ENCODE measurements at places on chromosomes 1 and 21.

DNA sequence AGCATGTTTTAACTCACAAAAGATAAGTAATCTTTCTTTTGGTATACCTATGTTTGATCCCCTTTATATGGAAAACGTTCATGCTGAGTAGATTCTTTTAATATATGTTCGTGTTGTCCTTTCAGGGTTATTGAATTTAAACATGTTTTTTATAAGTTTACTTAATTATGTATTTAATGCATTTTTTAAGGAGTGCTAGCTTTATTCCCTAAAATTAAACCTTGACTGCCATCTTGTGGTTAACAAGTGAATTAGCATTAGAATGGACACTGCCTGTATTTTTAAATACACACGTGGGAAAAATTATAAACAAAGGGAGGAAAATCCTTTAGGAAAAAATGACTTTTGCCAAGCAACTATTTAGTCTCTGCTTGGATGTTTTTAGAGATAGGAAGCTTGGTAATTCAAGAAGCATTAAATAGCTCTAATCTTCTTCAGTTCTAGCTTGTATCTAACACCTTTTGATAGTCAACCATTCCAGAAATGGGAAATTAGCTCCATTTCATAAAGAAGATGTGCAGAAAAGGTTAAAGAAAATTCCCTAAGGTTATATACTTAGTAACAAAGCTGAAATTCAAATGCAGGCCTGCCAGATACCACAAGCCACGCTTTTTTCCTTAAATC is 43.0 kb downstream of the UBE2U start:
- DNase-seq: peak; percentile 66

- DNase-seq: peak; percentile 69
Observed at GRCh38 chr1:161727256-161727924, 6.0 kb downstream of the FCRLB start.

DNA sequence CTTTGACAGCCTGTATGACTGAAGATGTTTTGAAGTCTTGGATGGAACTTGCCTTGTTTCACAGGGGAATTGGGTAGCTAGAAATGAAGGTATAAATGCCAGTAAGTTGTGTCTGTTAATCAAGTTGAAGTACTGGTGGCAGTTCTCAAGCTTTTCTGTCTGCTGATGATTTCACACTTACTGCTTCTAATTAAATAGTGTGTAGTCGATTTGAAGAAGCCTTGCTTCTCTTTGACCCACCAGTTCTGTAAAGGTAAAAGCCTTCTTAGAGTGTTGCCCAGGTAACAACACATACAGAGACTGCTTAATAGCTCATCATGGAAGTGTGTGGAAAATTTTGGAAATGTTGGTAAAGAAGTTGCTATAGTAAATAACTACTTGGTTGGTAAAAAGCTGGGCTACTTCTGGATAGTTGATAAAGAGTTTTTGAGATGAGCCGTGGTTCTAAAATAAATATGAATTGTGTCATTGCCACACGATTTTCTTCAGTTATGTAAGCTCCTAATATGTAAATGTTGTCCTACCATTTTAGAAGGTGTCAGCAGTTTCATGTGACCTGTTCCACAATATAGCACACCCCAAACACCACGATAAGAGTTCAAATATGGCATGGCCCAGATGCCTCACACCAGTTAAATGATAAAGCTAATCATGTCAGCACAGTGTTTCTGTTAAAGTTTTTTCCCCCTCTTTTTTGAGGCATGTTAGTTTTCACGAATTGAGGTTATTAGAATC is 7.4 kb downstream of the RABGAP1L start:
- DNase-seq: no peak

DNA sequence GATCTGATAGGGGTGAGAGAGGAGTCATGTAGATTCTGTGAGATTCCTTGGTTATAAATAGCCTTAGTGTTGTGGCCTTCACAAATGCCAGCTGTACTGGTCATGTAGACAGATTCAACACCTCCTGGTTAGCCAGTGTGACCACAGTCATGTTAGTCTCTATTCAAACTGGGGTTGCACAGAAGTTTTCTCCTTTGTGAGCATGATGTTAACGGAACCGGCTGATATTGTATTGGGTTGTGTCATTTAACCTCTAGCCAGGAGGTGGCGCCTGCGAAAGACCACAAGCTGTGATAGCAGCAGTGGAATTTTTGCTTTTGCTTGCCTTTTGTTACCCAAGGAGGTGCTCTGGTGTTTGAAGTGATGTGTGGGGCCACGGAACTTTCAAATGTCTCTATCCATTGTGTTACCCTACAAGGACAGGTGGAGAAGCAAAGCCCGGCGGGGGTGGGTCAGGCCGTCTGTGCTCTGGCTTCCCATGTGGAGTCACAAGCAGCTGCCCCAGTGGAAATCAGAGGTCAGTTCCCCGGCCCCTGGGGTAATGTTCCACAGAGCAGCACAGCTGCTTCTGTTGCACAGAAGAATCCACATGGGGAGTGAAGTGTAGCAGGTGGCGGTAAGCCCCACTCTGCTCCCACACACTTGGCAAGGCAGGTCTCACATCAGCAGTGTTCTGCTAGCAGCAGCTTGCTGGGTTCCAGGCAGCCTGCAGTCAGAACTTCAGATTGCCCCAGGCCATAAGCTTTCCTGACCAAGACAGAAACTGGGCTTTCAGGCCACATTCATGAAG is 112.6 kb downstream of the ADAMTS1 start:
- peak; percentile 68 for DNase-seq

DNA sequence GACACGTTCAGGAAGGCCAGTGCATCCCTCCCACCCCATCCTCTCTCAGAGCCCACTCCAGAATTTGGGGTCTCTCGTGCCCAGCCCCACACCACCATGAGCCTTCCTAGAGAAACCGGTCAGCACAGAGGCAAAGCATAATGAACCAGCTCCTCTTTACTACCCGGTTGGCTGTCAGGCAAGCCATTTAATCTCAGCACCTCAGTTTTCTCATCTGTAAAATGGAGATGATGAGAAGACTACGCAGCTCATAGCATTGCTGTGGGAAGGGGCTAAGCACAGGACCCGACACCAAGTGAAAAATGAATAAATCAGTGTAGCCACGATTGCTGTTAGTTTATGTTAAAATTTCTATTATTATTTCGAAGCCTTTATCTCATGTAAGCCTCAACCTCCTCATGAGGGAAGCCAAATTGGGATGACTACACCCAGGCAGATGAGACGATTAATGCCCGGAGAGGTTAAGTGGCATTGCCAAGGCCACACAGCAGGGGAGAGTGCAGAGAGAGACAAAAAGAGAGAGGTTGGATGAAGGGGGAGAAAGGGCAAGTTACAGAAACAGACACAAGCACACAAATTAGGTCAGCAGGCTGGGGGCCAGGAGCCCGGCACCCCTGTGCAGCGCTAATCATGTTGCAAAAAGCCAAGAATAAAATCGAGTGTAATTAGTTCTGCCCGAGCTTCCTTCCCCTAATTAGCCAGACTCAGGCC is 25.7 kb downstream of the SDC3 start:
- DNase-seq: no peak

DNA sequence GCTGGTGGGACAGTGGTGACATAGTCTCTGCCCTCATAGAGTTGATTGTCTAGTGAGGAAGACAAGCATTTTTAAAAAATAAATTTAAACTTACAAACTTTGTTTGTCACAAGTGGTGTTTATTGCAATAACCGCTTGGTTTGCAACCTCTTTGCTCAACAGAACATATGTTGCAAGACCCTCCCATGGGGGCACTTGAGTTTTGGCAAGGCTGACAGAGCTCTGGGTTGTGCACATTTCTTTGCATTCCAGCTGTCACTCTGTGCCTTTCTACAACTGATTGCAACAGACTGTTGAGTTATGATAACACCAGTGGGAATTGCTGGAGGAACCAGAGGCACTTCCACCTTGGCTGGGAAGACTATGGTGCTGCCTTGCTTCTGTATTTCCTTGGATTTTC is 58.4 kb downstream of the LAMC2 start:
- DNase-seq: peak; percentile 98

DNA sequence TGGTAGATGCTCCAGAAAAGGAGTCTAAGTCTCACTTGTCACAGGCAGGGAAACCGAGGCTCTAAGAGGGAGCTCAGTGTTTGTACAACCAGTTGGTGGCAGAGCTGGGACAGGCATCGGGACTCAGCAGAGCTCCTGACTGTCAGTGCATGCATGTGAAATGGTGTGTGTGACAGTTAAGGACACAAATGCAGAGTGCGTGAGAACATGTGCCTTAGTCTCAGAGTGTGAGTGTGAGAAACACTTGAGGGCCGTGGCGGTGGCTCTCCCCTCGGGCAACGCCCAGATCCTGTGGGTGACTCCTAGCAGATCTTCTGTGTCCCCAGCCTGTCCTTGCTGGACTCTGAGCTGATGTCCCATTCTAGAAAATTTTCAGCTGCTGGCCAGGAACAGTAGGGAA is 362.6 kb downstream of the MATN1 start:
- no peak for DNase-seq

- DNase-seq: no peak
Observed at GRCh38 chr1:82073071-82073470, 272.3 kb downstream of the ADGRL2 start.

DNA sequence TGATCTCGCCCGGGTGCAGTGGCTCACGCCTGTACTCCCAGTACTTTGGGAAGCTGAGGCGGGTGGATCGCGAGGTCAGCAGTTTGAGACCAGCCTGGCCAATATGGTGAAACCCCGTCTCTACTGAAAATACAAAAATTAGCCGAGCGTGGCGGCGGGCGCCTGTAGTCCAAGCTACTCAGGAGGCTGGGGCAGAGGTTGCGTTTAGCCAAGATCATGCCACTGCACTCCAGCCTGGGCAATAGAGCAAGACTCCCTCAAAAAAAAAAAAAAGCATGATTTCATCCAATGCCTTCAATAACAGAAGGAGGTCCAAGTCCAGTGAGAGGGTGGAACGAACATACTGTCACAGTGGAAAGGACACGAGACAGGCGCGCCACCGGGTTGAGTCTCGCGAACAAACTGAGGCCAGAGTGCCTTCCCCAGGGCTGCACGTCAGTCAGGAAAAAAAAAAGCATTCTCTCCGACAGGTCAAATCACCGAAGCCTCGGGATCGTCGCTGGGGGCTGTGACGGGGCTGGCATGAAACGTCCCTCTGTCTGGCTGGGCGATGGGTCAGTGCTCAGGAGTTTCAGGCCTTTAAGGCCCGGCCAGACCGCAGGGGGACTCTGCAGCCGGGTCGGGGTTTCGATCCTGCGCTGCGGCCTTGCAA is 8.4 kb upstream of the CROCC start:
- no peak for DNase-seq

DNA sequence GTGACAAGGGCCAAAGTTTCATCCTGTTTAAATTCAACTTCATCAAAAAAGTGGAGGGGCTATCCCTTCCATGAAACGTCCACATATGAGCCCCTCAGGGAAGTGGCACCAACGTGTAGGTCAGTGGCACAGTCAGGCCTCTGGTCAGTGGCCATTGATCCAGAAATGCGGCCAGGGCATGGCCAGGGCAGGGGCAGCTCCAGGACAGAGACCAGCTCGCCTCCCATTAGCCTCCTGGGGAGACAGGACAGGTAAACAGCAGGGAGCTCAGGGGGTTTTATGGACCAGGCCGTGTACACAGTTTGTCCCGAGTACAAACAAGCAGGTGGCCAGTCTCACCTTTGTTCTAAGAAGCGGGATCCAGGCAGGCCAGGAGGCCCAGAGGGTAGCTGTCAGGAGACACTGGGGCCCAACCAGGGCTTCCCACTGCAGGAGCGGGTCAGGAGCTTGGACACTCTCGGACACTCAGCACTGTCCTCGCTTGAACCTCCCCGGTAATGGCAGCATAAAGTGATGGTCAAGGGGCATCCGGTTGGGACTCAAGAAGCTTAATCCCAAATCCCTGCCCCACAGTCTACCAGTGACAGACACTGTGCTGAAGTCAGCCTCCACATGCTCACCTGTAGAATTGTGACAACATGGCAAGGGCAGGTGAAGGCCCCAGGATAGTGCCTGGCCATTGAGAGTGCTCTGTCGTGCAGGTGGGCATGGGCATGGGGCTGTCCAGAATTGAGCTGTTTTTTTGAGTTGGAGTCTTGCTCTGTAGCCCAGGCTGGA is 144.1 kb upstream of the ERRFI1 start:
- DNase-seq: no peak

GRCh38 chr21:42028766-42029425 is 18.7 kb upstream of the ZBTB21 start:
- no peak for DNase-seq

DNA sequence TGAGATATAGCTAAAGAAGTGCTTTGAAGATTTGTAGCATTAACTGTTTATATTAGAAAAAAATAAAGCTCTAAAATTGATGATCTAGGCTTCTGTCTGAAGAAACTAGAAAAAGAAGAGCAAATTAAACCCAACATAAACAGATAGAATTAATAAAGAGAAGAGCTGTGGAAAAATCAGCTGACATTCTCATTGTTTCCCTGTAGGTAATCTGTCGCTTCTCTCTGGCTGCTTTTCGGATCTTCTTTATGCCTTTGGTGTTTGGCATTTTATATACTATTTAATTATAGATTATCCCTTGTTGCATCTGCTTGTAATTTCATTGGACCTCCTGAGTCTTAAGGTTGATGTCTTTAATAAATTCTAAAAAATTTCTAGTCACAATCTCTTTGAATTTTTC is 59.8 kb downstream of the MPZL1 start:
- no peak for DNase-seq

DNA sequence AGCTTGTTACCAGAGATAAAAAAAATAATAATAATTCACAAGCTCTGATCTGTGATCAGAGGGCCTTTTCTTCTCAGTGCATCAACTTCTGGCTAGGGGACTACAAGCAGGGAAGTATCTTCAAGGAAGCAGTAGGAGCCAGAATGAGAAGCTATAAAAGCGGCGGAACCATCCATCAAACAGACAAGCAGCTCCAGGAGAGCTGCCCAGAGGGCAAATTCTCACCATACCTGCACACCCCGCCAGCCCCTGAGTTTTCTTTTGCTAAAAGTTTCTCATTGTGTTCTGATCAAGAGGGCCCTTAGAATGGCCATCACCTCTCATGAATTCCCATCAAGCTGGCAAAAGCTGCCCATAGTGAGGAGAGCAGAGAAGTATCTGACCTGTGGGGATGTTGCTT is 99.4 kb downstream of the SMYD2 start:
- DNase-seq: no peak

DNA sequence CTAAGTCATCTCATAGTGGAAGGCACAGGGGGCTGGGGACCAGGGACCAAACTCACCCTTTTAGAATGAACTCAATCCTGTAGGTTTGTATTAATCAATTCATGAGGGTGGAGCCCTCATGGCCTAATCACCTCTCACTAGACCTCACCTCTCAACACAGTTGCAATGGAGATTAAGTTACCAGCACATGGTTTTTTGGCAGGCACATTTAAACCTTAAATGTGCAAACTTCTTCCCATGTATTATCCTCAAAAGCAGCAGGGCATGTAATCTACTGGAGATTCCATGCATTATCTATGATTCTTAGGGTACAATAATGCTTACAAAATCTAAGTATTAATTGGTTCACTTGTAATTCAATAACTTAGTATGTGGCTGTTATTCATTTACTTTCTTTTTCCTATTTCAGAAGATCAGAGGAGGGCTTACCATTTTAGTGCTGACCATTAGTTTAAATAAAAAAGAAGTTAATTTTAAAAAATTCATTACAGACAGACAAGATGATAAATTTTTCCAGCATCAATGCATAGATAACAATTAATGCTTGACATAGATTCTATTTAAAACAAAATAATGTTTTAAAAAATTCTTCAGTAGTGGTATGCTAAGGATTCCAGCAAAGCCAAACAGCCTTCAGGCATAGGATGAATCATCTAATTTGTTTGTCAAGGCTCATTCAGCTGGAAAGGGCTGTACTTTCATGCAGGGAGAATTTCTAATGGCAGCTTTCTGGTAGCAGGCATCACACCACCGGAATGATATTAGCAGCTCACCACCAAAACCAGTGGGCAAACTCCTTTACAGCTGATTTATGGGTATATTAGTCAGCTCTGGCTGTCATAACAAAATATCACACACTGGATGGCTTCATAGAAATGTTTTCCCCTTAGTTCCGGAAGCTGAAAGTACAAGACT is 124.6 kb upstream of the ZNF648 start:
- no peak for DNase-seq

Measured in fibroblast of pulmonary artery (primary cell).